ENCODE measurements at places on chromosomes 2 and 18.

- DNase-seq: no peak
Measured at GRCh38 chr2:197993363-197993762, 189.0 kb downstream of the PLCL1 start.

DNA sequence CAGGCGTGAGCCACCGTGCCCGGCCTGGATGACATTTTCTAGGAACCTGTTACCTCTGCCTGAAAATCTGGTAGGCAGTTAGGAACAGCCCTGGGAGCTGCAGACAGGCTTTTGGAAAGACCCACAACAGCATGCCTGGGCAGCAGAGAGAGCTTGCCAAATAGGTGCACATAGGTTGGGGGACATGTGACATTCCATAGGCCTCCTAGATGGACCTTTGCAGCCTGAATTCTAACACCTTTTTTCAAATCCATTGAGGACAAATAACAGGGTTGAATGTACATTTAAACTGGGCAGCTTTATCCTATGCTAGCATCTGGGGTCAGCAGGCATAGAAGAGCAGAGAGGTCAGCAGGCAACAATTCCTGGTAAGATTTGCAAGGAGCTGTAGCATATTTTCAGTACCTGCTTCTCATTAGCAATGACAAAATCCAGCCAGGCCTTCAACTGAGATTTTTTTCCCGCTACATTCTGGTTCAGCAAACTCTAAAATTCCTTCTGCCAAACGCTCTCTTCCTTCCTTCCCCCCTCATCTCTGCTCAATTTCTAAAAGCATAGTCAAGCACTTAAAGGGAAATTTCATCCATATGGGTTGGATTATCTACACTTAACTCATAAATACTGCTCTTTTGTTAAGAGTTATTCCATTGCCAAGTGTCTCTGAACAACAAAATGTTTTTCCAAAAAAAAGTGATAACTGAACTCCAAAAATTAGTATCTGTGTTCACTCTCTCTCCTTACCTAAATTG lies 75.2 kb downstream of the SOWAHC start:
- no peak for DNase-seq

DNA sequence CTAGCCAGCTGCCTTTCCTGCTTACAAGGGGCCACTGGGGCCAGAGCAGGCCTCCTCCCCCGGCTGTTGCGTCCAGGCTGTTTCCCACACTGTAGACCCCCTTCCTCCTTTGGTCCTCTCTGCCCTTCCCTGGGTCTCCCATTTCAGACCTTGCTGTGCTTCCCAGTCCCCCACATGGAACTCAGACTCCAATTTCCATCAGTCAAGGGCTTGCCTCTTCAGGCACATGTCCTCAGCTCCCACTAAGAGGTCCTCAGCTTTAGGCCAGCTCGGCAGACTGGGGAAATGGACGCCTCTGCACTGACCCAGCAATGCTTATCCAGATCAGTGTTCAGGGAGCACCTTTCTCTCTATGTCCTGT lies 98.0 kb upstream of the BZW1 start:
- DNase-seq: no peak

GRCh38 chr2:239934571-239935171 lies 90.5 kb downstream of the NDUFA10 start:
- peak; percentile 65 for DNase-seq

DNA sequence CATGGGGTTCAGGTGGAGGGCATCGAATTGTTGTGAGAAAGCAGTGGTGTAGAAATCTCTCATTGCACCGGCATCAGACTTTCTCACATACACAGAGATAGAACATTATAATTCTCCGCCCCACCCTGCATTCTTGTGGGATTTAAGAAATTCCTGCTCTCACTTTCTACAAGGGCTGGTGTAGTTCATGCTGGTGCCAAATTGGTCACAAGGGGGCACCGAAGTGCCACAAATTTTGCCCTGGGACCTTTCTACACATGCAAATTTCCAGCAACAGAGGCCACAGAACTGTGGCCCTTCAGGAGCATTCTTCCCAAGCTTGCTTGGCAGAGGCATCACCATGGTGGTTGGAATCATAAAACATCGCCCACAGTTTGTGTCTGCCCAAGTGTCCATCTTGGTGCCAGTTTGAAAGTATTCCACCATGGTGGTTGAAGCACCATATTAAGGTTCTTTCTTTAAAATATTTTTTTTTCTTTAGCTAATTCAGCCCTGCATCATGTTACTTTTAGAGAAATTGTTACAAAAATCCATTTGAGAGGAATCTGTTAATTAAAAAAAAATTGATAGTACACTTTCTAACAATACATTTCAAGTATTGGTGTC lies 521.2 kb upstream of the FANCL start:
- DNase-seq: peak; percentile 67

DNA sequence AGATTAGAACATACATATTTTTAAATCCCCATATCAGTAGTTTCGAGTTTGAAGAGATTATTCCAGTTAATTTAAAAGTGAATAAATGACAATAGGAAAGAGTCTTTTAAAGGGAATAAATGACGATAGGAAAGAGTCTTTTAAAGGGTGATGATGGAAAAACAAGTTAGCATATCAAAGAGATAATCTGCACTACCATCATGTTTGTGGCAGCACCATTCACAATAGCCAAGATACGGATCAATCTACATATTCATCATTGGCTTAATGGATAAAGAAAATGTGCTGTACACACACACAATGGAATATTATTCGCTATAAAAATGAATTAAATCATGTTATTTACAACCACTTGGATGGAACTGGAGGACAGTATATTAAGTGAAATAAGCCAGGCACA lies 15.0 kb downstream of the ATG16L1 start:
- DNase-seq: no peak

DNA sequence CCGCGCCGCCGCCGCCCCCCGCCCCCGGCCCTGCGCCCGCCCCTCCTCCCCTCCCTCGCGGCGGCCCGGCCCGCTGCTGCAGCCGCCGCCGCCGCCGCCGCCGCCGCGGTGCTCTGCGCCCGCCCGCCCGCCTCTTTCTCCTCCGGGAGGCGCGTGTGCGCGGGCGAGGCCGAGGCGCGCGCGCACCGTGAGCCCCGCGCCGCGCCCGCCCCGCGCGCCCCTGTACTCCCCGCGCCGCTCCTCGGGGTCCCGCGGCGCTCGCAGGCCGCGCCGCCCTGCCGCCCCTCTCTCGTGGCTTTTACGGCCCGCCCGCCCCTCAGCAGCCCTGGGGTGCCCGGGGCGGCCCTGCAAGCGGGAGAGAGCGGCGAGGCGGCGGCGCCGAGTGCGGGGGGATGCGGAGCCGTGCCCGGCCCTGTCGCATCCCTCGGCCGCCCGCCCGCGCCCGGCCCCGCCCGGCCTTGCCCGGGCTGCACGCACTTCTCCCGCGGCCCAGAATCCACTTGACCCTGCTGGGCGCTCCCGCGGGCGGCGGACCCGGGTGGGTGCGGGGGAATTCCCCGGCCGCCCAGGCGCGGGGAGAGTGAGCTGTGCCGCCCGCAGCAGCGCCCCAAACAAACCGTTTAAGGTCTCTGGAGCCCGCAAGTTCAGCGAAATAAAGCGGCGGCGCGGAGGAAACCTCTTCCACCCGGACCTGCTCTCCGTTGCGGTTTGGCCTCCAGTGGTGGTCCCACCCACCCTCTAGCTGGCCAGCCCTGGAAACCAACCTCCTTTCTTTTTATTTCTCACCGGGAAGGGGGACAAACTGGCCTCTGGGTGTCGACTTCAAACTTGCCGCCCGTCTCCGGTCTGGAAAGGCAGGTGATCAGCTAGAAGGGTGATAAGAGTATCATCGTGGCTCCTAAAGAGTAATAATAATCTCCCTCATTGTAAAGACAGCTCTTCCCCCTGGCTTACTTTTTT lies 37.4 kb downstream of the AFF3 start:
- DNase-seq: no peak

- DNase-seq: no peak
Measured at GRCh38 chr2:72851333-72851732, 25.5 kb upstream of the EXOC6B start.

GRCh38 chr18:35577045-35577848 lies 4.3 kb upstream of the GALNT1 start:
- no peak for DNase-seq

GRCh38 chr2:120425014-120425413 lies 79.1 kb downstream of the INHBB start:
- no peak for DNase-seq

DNA sequence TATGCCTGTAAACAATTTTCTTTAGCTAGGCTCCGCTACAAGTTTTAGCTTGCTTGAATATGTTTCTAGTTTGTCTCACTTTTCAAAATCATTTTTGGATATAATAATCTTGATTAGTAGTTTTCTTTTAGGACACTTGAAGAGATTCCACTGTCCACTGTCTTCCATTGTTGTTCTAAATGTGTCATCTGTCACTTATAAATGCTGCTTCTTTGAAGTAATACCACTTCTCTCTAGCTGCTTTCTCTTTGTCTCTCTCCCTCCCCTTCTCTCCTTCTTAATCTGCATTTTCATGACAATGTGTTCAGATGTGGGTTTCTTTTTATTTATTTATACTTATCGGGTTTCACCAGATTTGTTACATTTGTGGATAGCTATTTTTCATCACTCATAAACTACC lies 73.7 kb upstream of the DPP10 start:
- DNase-seq: no peak

GRCh38 chr2:21757805-21758430 lies 634.1 kb downstream of the TDRD15 start:
- DNase-seq: peak; percentile 14

DNA sequence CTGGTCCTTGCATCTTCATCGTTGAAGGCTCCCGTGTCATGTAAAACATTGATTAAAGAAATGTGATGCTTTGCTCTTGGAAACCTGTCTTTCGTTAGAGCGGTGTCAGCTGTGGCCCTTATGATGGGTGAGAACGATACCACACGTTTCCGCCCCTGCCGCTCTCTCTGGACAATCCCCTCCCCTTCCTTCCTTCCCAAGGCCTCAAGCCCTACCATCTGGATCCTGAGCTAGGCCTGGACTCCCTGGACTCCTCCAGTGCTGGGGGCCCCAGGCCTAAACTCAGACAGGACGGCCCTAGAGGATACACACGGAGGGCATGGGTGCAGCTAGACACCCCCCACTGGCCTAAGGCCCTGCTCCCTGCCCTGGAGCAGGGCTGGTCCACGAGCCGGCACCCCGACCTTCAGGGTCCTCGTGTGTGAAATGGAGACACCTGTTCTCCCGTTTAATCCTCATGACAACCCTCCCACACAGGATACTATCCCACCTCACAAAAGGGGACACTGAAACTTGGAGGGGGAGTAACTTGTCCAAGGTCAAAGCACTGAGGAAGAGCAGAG lies 13.2 kb downstream of the BIN1 start:
- DNase-seq: no peak

DNA sequence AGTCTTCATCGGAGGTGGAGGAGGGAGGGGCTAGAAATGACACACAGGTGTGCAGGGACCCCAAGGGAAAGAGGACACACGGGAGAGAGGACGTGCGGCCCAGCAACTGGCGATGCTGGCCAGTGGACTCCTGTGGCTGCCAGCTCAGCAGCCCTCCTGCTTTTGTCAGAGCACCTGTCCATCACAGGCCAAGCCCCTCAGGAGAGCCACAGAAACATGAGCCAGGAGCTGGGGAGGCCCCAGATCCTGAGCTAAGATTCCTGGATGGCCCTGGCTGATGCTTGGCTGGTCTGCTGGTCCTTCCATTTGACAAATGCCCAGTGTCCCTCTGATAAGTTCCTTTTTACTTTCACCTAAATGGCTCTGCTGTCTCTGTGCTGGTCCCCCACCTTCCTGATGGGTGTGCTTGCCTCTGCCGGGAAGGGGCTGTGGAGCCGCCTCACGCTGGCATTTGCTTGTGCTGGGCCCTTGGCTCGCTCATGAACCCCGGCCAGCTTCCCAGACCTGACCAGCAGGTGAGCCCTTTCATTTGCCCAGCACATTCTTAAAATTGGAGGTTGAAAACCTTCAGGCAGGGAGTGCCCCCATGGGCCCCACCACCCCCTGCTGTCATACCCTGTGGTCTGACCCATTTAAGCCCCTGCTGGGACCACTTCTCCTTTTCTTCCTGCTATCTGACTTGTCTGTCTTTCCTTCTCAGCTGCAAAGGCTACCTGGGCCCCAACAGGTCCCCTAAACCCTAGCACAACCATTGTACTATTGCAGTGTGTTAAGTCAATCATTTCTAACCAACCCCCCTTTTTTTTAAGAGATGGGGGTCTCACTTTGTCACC lies 37.3 kb downstream of the CYP27C1 start:
- no peak for DNase-seq

GRCh38 chr2:3233877-3234276 lies 143.7 kb downstream of the EIPR1 start:
- DNase-seq: no peak

- DNase-seq: no peak
Measured at GRCh38 chr2:175843625-175844024, 158.4 kb downstream of the LNPK start.

- DNase-seq: no peak
Measured at GRCh38 chr2:197001921-197002320, 75.4 kb upstream of the PGAP1 start.

DNA sequence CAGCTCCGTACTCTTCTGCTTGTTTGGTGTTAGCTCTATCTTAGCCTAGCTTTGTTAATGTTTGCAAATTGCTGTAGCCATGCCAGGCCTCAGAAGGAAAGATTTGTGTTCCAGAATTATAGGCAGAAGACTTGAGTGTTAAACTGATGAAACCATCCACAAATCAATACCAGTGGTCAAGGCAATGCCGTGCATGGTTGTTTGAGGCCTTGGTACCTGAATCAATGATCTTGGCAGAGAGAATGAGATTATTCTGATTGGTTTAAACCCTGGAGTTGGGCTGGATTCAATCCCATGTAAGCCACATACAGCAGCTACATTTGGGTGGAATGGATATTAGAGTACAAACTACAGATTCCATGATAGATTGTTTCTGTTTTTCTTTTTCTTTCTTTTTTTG lies 4.9 kb downstream of the HADHB start:
- no peak for DNase-seq

DNA sequence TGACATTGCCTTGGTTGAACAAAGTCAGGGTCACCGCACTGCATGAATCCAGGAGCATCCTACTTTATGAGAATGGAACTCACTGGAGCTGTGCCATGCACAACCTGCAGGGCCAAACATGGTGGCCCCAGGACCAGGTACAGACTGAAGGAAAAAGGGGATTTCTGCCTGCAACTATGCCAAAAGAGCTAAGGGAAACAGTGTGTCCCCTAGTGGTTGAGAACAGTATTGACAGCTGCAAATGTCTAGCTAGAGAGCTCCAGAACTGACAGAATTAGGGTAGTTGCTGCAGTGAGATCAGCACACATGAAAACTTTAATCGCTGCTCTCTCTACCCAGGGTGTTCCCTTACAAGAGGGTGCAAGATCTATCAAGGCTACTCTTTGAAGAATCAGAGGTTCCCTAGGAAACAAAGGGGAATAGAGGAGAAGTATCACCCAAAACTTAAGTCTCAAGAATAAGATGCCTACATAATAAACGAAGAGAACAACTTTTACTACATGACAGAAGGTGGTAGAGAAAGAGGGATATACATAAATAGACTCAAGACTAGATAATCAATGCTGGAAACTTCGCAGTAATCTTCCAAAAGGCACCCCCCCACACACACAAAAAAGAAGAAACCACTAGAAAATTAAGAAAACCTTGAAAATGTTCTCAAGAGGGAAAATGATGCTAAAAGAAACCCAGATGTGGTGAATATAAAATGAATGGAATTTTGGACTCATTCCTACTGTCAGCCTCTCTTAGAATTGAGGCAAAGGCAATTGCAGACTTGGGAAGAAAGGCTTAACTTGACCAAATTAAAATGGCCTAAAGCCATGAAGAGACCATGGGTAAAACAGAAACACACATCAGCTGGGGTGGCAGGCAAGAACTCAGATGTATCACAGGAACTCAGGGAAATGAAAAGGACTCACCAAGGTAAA lies 43.6 kb upstream of the IHH start:
- DNase-seq: peak; percentile 48

All from SHP77 (cell line).